Stimulated activated CD8-positive, alpha-beta memory T cell treated with anti-CD3 and anti-CD28 coated beads, Interleukin-4, amount 100 ng/mL, for 4 hours (primary cell): ENCODE measurements at places on chromosomes 13 and 19.
A peak's percentile ranks its signal among the peaks of the same experiment; 100 is the strongest.

DNA sequence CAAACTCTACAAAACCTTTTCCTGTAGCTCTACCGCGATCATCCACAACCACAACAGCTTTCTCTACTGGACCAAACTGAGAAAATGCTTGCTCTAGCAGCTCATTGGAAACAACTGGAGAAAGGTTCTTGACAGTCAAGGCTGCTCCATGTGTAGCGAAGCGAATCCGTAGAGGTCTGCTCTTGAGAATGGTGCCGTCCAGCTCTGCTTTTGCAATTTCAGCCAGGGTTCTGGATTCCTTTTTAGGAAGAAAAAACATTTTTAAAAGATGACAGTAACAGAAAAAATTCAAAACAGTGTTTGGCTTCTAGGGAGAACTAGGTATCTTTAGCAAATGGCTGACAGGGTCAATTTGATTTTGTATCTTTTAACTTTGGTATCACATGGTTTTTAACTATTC lies 10.4 kb downstream of the PSPC1 start:
- no peak for DNase-seq

DNA sequence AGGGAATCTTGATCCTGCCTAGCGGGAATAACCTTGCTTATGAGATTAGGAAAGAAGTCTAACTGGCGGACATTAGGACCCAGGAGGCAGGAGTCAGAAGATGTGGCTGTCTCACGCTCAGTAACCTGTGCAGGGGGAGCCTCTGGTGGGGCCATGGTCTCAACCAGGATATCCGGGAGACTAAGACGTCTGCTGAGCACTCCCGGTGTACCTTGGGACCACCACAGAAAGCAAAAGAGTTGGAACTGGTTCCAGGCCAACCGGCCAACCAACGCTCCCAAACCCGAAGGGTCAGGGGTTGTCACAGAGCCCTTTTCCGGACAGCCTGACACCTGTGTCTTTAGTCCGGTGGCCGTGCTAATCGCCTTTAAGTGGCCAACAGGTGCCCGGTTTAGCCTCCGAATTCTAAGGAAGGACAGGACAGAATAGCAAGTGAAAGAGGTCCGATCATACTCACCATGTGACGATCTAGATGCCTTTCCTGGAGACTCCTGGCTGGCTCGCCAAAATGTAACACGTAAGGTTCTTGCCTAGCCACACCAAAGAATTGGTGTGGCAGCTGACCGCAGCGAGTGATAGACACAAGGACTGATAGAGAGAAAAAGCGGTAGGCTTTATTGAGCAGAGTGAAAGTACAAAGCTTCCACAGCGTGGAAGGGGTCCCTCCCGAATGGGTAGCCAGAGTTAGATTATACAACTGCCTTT lies 103.9 kb upstream of the DIAPH3 start:
- DNase-seq = no peak

- no peak for DNase-seq
These were observed 4.2 kb upstream of the PAFAH1B3 start for GRCh38 chr19:42306646-42307045.

DNA sequence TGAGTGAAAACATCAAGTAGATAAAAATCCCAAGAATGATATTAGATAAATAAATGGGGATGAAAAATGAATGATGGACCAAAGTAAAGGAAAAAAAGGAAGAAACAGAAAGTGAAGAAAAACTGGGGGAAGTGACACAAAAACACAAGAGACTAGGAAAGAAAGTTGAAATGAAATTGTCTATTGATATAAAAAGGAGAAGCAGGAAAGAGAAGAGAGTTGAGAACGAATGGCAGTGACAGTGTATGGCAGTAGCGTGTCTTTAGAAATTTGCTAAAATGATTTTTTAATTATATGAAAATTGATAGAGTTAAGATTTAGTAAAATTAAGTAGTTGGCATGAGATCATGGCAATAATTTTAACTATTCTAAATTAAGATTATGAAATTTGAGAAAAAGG lies 36.3 kb upstream of the SGCG start:
- no peak for DNase-seq

- no peak for DNase-seq
These were observed 3.8 kb upstream of the LRFN3 start for GRCh38 chr19:35932291-35932936.

DNA sequence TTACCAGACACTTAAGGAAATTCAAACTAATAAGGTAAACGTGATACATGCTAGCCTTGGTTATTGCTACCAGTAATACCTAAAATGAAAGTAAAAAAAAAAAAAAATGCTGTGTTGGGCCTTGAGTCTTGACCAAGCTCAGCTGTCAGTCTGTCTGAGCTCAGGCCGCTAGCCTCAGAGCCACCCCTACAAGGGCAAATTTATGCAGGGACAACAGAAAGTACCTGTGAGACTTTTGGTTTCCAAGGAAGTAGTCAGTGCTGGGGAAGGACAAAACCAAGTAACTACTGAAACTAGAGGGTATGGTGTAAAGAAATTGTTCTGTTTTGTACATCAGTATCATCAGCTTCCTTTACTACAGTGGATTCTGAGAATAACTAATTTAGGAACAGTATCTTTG lies 134.3 kb upstream of the SLITRK5 start:
- DNase-seq = no peak

- no peak for DNase-seq
These were observed 9.8 kb downstream of the TSHZ3 start for GRCh38 chr19:31339411-31339810.

- DNase-seq = no peak
These were observed 58.2 kb downstream of the POLR1D start for GRCh38 chr13:27679896-27680295.

GRCh38 chr19:12777217-12778016 lies 2.1 kb upstream of the HOOK2 start:
- no peak for DNase-seq

GRCh38 chr13:21934284-21934683 lies 263.4 kb downstream of the FGF9 start:
- no peak for DNase-seq

GRCh38 chr19:35673121-35673804 lies 6.9 kb downstream of the UPK1A start:
- peak; percentile 7 for DNase-seq

DNA sequence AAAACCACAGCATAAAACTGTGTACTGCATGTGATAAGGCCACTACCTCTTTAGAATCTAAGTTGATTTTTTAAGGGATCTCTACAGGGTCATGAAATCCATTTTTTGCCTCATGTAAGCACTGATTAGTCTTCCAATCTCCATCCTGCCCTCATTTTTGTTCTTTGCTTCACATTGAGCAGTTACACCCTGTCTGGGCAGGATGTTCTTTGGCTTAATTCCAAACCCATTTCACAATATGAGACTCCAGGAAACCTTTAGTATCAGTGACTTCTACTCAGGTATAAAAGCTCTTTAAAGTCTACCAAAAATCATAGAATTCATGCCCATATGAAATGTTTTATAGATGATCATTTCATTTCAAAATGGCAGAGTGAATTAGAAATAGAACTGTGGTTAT lies 592.6 kb downstream of the TBC1D4 start:
- no peak for DNase-seq

DNA sequence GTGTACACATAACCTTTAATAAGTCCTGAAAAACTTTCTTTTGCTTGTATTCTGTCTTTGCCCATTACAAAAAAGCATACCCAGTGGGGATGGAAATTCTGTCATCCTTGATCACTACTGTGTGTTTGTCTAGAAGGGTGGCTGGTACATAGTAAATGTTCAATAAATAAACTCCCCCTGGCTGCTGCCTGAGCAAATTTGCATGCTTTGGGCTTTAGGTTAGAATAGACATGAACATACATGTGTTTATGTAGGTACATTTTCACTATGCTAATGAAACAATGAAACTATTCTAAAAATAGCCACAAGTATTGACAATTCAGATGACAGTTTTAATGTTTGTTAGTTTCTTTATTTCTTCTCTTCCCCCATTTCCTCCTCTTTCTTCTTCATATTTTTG lies 36.1 kb downstream of the TNFSF13B start:
- no peak for DNase-seq

DNA sequence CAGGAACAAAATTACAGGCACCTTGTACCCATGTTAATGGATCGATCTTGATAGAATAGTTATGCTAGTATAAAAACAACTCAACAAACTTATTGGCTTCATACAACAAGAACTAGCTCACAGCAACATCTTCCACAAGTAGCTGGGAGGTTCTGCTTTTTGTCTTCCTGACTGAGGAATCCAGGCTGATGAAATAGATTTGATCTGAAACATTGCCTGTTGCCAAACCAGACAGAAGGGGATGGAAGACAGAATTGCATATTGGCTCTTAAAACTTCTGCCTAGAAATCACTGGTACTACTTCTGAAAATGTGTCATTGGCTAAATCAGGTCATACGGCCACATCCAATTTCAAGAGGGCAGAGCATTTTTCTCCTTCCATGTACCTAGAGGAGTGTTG lies 267.3 kb downstream of the RFC3 start:
- DNase-seq = no peak

- DNase-seq = no peak
These were observed 253.1 kb downstream of the OLFM4 start for GRCh38 chr13:53281677-53282076.

DNA sequence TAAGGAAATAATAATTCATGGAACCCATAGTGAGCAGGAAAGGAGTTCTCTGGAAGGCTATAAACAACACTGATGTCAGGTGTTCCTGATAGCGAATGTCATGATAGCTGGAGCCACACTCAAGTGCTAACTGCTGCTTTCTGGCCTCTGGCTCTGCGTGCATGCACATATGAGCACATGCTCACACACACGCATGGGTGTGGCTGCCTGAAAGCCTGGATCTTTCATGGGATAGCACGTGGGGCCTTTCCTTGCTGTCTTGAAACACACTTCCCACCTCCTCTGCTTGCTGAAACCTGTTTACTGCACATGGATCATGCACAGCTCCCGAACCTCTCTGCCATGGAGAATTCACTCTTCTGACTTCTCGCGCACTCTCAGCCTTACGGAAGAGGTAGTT lies 207.4 kb downstream of the ATP8A2 start:
- no peak for DNase-seq

GRCh38 chr13:37501187-37501586 lies 97.4 kb downstream of the POSTN start:
- DNase-seq = no peak

GRCh38 chr19:30669329-30670010 lies 297.3 kb downstream of the ZNF536 start:
- no peak for DNase-seq

DNA sequence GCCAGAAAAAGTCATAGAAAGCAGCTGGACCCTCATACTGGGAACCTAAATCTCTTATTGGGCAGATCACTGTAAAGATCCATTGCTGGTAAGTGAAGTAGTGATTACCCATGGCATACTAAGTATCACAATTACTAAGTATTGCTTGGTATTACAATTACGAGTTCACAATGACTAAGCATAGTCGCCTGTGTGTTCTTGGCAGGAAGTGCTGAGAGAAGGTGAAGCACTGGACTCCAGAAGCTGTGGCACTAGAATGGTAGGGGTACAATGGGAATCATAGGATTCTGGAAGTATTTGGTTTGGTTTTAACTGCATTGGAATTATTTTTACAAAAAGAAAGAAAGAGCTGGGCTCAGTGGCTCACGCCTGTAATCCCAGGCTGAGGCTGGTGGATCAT lies 20.3 kb downstream of the LGALS16 start:
- no peak for DNase-seq

DNA sequence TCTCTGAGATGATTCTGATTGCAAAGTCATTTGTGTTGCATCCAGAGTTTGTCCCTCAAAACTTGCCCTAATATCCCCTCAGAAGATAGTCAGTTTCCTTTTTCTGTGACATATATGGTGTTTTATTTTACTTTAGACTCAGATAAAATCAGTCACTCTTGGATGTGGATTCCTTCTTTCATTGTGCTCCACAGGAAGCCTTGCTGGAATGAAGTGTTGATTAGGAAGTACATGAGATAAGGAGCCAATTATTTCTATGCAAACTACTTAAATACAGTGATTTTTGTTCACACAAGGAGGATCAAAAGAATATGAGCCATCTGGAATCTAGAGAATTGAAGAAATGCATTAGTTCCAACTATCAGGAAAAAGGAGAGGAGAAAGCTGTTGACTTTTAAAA lies 107.6 kb upstream of the RXFP2 start:
- DNase-seq = no peak

DNA sequence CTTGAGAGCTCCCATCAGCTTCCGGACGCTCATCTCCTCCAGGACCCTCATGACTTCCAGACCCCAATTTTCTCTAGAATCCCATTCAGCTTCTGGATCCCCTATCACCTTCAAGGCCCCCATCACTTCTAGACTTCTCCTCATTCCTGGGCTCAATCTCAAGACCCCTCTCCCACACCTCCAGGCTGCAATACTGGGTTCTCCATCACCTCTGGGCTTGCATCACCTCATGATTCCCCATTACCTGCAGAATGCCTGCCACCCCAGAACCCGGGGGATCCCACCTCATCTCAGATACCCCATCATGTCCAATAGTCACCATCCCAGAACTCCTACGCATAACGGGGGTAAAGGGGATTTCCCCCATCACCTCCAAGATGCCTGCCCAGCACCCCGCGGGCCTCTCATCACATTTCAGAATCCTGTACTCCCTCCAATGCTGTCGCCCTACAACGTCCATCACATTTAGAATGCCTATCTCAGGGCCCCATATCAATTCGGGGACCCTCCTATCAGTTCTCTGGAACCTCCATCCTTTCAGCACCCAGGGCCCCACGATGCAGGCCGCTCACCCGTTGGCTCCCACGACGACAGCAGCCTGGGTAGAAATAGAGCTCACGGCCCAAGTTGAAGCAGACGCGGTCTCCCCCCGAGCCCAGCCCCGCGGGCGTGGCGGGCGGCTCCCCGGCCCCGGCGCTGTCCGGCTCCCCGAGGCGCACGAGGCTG lies 738 bp downstream of the DMWD start:
- no peak for DNase-seq

DNA sequence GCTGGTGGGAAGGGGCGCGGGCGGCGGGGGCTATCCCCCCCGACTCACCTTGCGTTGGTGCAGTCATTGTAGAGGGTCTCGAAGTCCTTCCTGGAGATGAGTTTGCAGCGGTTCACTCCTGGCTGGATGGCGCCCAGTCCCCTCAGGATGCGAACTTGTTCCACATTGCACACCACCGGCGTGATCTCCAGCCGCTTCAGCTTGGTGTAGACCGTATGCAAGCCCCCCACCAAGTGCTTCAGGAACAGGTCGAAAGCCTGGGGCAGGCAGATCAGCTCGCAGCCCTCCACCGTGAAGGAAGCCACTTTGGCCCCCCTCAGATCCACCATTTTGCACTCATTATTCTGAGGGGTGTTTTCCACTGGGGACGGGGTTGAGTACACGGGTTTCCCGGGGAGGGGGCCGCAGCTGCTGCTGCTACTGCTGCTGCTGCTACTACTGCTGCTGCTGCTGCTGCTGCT lies 1.1 kb downstream of the DACH1 start:
- no peak for DNase-seq

- DNase-seq = no peak
These were observed 125.1 kb downstream of the NALCN start for GRCh38 chr13:101291206-101291605.

- DNase-seq = no peak
These were observed 87.9 kb downstream of the URI1 start for GRCh38 chr19:30029721-30030510.

- no peak for DNase-seq
These were observed 9.7 kb upstream of the SPACA4 start for GRCh38 chr19:48596679-48597465.

- DNase-seq = no peak
These were observed 220.3 kb downstream of the RAP2A start for GRCh38 chr13:97654236-97654635.

- DNase-seq = peak; percentile 78
These were observed at the start of gene ZNF541 for GRCh38 chr19:47573071-47574026. TSS of gene ZNF541 (minus strand) at chr19:47573148. CDS start at chr19:47555856, 17,292 bp downstream.
